ENCODE measurements at places on chromosomes 4 and X.

- DNase-seq = no peak
These were observed 5.7 kb downstream of the CYP2U1 start for GRCh38 chr4:107937040-107937439.

GRCh38 chr4:71765350-71765749, 18.5 kb downstream of the GC start:
- no peak for DNase-seq

DNA sequence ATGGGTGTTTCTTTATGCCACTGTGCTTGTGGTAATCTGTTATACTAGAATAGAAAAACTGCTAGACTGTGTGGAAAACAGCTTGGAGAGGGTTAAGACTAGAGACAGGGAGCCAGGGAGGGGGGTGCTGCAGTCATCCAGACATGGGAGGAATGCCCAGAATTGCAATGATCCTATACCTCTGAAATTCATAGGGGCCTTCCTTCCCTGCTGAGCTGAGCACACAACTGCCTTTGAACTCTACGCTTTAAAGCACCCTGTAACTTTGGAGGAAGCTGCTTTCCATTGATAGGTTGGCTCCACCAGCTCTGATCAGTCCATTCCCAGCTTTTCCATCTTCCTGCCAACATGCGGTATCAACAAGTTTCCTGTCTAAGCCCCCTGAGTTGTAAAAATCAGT, 155.9 kb upstream of the RASGEF1B start:
- no peak for DNase-seq

DNA sequence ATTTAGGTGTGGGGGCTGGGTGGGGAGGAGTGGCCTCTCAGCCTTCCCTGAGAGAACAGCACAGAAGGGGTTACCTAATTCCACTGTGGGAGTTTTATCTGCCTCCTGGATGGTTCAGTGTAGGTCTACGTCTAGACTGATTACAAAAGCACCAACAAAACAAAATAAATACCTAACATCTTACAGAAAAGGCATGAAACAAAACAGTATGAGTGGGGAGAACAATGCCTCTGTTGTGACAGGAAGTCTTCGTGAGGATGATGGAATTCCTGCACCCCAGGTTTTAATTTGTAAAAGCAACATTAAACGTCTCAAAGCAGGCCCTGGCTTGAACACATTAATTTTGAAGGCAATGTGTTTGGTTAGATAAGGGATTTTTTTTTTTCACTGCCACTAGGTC, 112.1 kb upstream of the GPC4 start:
- DNase-seq = no peak

GRCh38 chrX:85619962-85620361, 240.5 kb upstream of the POF1B start:
- no peak for DNase-seq
